NCI-H1417 treated with DMSO at 0.1 percent for 48 hours (cell line): ENCODE measurements at places on chromosomes 6 and 20.

DNA sequence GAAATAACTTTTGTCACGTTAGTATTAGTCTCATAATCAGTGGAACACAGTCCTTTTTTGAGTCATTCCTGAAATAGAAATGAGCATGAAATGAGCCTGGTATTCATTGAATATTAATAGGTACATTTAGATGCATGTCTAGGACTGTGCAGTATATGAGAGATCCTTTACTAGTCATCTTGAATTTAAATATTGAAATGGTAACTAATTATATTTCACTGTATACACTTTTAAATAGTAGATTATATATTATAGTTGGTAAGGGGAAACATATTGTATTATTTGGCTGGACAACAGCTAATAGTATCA is 59.4 kb downstream of the RSPO3 start:
- DNase-seq, result no peak

DNA sequence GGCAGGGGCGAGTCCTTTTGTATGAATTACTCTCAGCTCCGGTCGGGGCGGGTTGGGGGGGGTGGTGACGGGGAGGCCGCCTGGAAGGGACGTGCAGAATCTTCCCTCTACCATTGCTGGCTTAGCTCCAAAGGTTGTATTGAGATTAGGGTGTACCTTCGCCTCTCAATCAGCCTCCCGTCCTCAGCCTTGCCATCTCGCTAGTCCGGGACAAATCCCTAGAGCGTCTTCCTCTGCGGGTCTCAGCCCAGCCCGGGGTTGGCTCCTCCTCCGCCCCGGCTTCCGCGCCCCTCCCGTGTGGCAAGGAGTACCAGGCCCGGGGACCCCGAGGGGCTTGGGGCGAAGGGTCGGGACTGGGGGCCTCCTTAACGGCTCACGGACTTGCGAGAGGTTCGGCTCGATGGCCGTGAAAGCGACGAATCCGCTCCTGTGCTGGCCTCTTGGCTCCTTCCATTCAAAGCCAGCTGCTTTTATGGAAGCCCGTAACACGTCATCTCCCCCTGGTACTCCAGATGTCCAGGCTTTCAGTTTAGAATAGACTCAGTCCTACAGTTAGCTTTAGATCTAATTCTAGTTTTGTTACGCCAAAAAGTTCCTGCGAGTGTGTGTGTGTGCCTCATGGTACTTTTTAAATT is 636 bp upstream of the EEF1A1 start:
- no peak for DNase-seq

GRCh38 chr6:139406577-139407343 is 32.3 kb upstream of the CITED2 start:
- DNase-seq, result no peak

DNA sequence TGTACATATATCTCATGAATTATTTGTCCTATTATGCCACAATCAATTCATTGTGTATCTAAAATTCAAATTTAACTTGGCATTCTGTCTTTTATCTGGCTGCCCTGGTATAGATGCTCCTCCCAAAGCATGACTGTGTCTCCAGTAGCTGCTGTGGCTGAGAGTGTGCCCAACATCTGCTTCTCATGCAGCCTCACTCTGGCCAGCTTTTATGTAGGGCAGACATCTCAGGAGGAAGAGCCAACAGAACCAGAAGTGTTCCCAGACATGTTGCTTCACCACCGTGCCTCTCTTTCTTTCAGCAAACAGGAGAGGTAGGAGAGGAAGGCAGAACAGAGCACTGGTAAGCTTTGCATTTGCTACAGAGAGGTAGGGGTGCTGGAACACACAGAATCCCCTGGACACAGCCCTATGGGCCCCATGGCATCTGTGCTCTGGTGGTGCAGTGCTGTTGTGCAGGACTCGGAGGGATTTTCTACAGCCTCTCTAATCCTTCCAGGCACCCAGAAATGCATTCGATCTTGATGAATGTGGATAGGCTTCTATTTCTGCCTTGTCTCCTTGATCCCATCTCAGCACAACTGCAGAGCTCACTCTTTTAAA is 637.1 kb downstream of the UTRN start:
- no peak for DNase-seq

GRCh38 chr6:1310628-1311399 is 1.1 kb upstream of the FOXQ1 start:
- DNase-seq, result no peak

DNA sequence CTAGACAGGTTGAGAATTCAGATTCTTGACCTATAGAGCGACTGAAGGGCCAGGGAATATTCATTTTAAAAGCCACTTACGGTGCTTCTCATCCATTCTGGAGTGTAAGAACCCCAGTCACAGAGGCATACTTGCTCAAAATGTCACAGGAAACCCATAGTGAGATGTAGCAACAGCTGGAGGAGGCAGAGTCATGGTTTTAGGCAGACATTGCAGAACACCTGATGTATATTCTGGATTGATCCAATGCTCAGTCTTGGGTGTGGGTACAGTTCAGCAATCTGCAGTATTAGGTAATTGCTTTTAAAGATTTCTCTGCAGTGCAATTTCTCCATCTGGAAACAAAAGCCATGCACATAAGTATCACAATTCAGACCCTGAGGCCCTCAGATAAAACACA is 137.4 kb upstream of the SLC22A23 start:
- DNase-seq, result no peak

GRCh38 chr6:155440398-155441111 is 15.1 kb downstream of the NOX3 start:
- no peak for DNase-seq

GRCh38 chr20:58352468-58352867 is 36.6 kb upstream of the VAPB start:
- DNase-seq, result no peak

DNA sequence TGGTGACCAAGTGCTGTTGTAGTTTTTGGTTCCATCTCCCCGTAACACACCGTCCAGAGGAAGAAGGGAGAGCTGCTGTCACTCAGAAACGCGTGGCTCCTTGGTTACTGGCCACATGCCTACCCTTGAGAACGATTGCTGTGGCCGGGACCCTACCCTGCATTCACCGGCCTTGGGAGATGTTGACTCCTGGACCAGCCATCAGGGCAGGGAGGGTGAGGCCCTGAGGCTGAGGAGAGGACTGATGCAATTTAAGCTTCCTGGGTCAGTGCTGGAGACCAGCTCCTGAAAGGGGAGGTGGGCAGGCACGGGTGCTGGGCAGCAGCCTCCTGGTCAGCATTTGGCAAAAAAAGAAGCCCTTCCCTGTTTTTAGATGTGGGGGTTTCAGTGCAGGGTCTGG is 31.5 kb downstream of the ERMARD start:
- no peak for DNase-seq

- no peak for DNase-seq
These were observed 683.4 kb downstream of the RNF144B start for GRCh38 chr6:19070520-19070919.

- DNase-seq, result no peak
These were observed 42.0 kb downstream of the IRAK1BP1 start for GRCh38 chr6:78909391-78909790.

GRCh38 chr6:90000864-90001731 is 106.8 kb downstream of the GJA10 start:
- no peak for DNase-seq

DNA sequence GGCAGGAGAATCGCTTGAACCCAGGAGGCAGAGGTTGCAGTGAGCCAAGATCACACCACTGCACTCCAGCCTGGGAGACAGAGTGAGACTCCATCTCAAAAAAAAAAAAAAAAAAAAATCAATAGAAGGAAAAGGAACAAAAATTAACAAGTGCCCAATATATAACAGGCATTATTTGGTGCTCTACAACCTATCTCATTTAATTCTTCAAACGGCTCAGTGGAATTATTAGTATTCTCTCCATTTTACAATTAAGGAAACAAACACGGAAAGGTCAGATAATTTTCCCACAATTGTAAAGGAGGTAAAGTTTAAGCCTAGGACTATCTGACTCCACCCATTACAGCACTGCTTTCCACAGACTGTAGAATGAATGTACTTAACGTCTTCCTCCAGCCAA is 19.8 kb downstream of the CCNC start:
- no peak for DNase-seq

DNA sequence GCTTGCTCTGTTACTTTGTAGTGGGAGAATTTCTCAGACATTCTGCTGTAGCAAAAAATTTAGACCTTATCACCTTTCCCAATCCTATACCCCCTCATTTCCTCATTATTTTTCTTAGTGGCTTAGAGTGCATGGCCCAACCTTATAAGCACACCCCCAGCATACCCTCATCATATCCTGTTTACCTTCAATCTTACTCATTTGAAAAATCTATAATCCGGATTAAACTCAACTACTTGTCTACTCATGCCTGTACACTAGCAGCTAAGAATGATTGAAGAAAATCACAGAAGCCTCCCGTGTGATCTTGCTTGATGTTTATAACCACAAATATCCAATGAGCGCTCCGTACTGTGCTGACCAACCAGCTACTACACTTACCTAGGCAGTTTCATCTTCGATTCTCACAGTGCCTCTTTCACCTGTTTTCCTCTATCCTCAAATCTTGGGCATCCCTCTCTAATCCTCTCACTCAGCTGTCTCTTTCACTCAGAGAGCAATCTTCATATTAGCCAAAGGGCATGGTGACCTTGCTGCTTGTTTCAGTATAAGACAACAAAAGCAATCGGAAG is 36.6 kb downstream of the AIG1 start:
- no peak for DNase-seq

DNA sequence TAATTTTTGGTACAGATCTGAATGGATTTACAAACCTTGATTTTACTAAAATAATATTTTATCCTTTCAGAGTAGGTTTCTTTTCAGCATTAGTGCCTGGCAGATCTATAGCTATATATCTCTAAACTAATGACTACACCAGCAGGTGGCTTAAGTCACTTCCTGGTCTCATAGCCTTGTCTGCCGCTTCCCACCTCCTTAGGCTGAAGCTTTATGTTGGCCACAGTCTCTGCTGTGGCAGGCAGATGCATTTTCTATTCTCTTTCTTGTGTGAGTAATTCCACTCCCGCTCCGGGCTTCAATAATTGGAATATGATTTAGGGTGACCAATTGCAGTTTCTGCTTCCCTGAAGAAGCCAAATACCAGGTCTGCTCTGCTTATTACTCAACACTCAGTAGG is 226.8 kb upstream of the HS3ST5 start:
- no peak for DNase-seq

DNA sequence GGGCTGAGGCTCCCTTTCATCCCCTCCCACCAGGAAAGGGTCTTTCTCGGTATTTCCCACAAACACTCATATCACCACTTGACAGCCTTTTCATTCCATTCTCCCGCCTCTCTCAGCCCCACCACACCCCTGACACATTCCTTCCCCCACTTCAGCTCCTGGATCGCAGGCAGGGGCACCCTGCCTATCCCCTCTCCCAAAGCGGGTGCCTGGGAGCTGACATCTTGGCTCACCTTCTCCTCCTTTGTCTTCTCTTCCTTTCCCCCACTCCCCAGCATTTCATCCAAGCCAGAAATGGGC is 10.2 kb upstream of the VEGFA start:
- DNase-seq, result no peak

DNA sequence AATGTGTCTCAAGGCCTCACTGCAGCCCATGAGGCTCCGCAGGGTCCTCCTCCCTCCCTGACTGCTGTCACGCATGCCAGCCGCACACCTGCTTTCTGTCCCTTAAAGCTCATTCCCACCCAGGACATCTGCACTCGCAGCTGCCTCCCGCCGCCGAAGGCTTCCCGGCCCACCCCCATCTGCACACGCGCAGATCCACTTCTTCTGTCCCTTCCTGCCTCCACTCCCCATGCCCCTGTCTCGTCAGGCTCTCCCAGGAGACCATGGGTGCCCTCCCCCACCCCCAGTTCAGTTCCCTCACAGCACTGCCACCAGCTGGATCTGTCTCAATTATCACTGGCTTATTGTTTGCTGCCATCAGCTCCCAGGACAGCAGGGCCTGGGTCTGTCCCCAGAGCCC is 63.0 kb downstream of the RIPOR3 start:
- no peak for DNase-seq

GRCh38 chr6:153125032-153125431 is 6.0 kb downstream of the RGS17 start:
- peak; percentile 47 for DNase-seq

GRCh38 chr6:140824595-140824994 is 1308.1 kb upstream of the GJE1 start:
- DNase-seq, result no peak

GRCh38 chr20:49563015-49563980 is 4.6 kb downstream of the PTGIS start:
- DNase-seq, result no peak

GRCh38 chr6:83198486-83199172 is 5.5 kb downstream of the RWDD2A start:
- no peak for DNase-seq

DNA sequence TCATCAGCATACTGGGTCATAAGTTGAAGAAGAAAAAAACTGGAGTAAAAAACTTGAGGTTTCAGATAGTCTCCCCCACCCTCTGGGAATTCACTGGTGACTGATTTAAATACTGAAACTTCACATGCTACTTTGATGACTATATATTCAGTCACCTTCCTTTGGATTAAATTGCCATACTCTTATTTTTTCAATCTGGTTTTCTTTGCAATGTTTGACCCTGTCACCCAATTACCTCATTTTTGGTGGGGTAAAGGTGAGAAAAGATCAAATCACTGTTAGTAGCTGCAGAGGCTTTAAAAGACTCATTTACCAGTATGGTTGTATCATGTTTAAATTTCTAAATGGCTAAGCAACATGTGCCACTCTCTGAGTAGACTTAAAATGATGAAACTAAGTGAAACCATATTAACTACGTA is 862.7 kb upstream of the FLRT3 start:
- DNase-seq, result no peak

- DNase-seq, result no peak
These were observed 13.1 kb downstream of the UTRN start for GRCh38 chr6:144298194-144298593.

- DNase-seq, result no peak
These were observed 87.8 kb downstream of the CDH26 start for GRCh38 chr20:60046011-60046413.

GRCh38 chr20:63009045-63009961 is 2.5 kb upstream of the BHLHE23 start:
- peak; percentile 41 for DNase-seq

DNA sequence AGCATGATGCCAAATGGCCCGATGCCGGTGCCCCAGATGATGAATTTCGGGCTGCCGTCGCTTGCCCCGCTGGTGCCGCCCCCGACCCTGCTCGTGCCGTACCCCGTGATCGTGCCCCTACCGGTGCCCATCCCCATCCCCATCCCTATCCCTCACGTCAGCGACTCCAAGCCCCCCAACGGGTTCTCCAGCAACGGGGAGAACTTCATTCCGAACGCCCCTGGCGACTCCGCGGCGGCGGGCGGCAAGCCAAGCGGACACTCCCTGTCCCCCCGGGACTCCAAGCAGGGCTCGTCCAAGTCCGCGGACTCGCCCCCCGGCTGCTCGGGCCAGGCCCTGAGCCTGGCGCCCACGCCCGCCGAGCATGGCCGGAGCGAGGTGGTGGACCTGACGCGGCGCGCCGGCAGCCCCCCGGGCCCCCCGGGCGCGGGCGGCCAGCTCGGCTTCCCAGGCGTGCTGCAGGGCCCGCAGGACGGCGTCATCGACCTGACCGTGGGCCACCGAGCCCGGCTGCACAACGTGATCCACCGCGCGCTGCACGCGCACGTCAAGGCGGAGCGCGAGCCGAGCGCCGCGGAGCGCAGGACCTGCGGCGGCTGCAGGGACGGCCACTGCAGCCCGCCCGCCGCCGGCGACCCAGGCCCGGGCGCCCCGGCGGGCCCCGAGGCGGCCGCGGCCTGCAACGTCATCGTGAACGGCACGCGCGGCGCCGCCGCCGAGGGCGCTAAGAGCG is 144.6 kb downstream of the SOBP start:
- DNase-seq, result no peak
